ENCODE measurements at places on chromosomes 2 and 18.
A peak's percentile ranks its signal among the peaks of the same experiment; 100 is the strongest.

- no peak for DNase-seq
Observed at GRCh38 chr18:2169656-2170055, 401.6 kb downstream of the METTL4 start.

GRCh38 chr18:45290364-45290763 lies 324.9 kb upstream of the SLC14A2 start:
- no peak for DNase-seq

- no peak for DNase-seq
Observed at GRCh38 chr2:231425811-231426703, 30.5 kb downstream of the B3GNT7 start.

DNA sequence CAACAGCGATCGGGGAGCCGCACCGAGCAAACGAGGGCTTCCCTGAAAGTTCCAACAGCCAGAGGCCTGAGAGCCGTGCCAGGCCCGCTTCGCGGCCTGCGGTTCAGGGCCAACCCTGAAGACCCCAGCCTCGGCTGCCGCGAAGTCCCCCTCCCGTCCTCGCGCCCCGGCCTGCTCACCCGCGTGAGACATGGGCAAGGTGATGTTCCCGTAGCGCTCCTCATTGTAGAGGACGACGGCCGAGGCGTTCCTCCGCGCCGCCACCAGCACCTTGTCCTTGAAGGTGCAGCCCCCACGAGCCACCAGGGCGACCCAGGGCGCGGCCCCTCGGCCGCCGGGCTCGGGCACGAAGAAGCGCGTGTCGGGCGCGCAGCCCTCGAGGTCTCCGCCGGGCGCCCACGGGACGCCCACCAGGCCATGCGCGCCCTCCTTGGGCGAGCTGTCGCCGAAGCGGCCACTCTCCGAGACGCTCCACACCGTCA lies 510 bp downstream of the RNF149 start:
- no peak for DNase-seq

- DNase-seq, result no peak
Observed at GRCh38 chr2:190254063-190254850, 65.4 kb downstream of the HIBCH start.

- no peak for DNase-seq
Observed at GRCh38 chr18:62407660-62408059, 82.5 kb downstream of the TNFRSF11A start.

GRCh38 chr18:42588786-42589185 lies 526.7 kb downstream of the RIT2 start:
- DNase-seq, result no peak

- no peak for DNase-seq
Observed at GRCh38 chr2:2806711-2807110, 475.6 kb upstream of the MYT1L start.

DNA sequence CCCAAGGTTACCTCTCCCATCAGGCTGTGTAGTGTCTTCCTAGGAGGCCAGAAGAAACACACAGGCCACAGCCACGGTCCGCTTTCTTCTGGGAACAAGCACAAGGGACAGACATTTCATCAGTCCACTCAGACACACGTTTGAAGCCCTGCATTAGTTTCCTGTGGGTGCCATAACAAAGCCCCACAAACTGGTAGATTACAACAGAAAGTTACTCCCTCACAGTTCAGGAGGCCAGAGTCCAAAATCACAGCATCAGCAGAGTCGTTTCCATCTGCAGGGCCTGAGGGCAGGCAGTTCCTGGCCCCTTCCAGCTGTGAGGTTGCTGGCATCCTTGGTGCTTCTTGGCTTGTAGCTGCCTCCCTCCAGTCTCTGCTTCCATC lies 8.8 kb upstream of the PRLH start:
- DNase-seq, result no peak

GRCh38 chr2:133561045-133561852 lies 7.0 kb downstream of the NCKAP5 start:
- peak; percentile 21 for DNase-seq

DNA sequence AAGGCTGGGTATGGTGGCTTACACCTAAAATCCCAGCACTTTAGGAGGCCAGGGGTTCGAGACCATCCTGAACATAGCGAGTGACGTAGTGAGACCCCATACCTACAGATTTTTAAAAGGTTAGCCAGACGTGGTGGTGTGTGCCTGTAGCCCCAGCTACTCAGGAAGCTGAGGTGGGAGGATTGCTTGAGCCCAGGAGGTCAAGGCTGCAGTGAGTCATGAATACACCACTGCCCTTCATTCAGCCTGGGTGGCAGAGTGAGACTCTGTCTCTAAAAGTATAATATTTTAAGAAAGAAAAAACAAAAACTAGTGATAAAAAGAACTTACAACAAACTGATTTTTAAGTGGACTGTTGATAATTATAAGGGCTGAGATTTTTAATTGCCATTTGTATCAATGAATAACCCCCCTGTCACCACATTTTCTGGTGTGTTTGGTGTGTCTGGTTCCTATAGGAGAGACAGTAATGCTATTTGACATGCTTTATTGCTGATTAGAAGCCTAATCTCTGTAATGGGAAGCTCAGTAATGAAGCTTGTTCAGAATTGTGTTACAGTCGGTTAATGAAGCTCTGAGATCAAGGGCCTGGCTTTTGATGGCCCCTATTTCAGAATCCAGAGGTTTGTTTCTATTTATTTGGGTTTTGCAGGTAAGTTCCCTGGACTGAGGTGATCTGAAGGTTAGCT lies 147.0 kb downstream of the NEDD4L start:
- no peak for DNase-seq

DNA sequence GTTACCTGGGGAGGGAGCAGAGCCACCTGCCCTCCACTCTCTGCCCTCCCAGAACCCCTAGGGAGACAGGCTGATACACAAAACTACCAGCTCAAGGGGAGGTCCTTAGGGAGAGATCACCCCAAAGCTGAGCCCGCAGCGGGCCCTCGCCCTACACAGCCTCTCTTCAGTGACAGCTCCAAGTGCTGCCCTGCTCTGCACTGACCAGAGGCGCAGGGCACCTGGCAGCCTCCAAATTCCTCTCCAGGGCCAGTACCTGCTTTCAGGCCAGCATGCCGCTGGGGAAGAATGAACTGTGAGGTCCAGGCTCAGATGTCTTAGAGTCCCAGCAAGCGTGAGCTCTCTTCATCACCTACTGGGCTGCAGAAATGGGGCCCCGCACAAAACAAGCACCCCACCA lies 11.3 kb upstream of the SH3BP4 start:
- no peak for DNase-seq

DNA sequence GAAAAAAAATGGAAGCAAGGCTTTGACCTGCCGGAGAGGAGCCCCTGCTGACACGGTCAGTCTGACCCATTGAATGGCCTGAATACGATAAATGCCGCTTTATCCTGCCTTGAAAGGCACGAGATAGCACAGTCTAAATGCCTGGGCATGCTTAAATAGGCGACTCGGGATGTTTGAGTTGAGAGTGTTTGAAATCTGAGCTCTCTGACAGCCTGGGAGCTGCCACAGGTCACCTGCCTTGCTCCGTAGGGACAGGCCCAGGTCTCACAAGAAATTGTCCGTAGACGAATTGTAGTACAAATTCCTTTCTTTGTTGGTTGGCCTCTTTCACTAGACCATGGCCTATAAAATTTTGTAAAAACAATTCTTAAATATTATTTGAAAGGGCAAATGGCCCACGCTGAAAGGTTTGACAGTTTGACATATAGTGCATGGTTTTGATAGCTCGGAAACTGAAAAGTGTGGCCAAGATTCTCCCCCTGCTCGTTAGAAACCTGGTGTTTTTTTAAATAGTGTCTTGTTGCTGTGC lies 72.8 kb downstream of the MEIS1 start:
- DNase-seq, result peak; percentile 57

DNA sequence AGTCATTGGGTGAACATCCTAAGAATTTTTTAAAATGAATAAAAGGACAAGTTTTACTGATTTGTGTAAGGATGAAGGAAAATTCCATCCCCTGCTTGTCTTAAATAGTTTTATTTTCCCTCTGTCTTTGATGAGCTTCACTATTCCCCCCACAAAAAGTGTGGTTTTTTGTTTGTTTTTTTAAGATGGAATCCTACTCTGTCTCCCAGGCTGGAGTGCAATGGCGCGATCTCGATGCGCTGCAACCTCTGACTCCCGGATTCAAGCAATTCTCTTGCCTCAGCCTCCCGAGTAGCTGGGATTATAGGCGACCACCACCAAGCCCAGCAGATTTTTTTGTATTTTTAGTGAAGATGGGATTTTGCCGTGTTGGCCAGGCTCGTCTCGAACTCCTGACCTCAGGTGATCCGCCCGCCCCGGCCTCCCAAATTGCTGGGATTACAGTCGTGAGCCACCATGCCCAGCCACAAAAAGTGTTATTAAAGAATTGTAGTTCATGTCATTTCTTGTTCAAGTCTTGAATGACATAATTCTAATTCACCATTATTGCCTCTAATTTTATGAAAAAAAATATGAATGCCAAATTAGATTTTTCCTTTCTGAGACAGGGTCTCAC lies 91.7 kb downstream of the AGPS start:
- DNase-seq, result no peak

GRCh38 chr2:150404147-150404546 lies 83.3 kb downstream of the RND3 start:
- DNase-seq, result no peak

DNA sequence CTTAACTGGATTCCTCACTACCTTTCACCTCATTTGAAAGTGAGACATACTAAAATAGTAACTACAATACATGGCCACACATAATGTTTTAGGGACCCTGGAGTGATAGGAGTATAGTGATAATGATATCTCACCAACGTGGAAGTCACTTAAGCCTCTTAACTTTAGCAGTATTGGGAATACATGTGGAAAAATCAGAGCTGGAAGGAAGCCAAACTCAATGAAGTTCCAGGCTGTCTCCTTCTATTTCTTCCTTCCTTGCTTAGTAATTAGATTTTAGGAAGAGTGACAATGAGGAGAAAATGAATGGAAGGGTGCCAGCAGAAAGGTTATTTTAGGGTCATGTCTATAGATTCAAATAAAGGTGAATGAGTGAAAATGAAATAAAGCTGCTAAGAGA lies 387.3 kb downstream of the PLCL1 start:
- no peak for DNase-seq

DNA sequence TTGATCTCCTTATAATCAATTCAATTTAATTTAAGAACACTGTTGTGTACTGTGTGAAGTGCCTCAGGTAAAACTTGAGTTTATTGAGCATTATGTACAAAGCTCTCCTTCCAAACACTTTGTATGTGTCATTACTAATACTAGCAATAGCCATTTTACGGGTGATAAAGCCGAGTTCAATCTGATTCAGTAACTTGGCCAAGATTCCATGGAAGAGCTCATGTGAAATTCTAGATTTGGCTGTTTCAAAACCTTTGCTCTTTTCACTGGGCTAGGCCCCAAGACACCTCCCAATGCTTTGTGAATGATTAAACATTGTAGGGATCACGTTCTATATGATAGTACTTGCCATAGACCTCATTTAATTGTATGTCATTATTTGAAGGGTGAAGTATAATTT lies 8.9 kb upstream of the NFE2L2 start:
- no peak for DNase-seq

GRCh38 chr2:72112401-72112800 lies 35.3 kb downstream of the CYP26B1 start:
- no peak for DNase-seq

DNA sequence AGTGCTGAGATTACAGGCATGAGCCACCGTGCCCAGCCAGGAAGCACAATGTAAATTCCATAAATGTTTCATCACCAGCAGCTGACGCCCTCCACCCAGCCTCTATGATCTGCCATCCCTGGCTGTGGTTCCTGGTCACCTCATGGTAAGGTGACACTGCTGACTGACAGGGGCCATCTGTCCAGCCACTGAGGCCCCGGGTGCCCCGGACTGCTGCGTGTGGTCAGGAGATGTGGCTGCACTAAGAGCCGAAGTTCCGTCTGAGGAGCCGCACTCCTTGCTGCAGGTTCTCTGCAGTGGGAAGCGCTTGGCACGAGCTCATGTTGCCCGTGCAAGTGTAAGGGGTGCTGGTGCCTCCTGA lies 10.9 kb downstream of the NTSR2 start:
- no peak for DNase-seq

DNA sequence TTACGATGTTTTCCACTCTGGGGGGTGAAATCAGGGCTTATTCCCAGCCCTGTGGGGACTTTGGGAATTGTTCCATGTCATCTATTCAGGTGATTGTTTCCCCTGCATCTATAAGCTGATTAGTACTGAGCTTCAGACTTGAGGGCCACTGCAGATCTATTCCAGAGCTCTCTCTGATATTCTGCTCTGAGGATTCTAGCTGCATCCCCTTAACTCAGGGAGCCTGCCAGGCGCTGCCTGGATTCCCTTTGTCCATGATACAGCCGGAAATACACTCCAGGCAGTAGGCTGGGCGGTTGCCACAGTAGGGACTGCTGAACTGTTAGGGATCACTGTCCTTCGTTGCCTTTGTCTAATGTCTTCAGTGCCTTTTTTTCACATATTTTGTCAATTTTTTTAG lies 31.3 kb downstream of the PTRHD1 start:
- no peak for DNase-seq

DNA sequence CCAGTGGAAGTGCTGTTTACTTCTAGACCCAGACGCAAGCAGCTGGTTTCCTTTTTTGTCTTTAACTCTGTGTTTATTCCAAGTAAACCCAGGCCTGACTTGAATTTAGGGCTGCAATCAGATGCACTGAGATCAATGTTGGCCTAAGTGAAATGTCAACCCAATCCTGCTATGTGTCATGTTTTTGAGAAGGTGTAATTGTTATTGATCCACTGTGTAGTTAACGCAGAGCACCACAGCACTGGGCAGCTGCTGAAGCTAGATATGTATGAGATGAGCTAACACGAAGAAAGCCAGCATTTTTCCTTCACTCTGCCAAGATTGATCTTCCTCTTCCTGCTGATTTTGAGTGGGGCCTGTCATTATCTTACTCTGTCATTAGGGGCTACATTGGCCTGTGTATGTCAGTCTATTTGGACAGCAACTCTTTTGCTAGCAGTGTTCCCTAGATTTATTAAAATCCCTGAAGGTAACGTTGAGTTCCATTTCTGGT lies 18.9 kb upstream of the DLX1 start:
- DNase-seq, result no peak

DNA sequence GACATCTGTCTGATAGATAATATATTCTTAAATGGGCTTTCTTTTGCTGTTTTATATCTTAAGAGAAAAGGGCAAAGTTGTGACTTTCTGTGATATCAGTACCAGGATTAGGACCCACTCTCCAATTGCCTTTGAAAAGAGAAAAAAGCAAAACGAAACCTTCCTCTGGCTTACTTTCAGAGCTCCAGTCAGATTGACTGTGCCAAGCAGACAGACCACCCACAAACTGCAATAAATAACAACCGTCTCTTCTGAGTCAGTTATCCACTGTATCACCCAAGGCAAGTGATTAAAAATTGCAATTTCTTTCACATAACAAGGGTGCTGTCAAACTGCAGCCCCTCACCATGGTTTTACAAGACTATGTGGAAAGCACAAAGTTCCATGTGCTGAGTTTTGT lies 230.5 kb upstream of the SETBP1 start:
- DNase-seq, result peak; percentile 12

GRCh38 chr2:169302364-169302763 lies 60.0 kb downstream of the LRP2 start:
- no peak for DNase-seq

- DNase-seq, result no peak
Observed at GRCh38 chr2:75432761-75433361, 127.9 kb downstream of the EVA1A start.

DNA sequence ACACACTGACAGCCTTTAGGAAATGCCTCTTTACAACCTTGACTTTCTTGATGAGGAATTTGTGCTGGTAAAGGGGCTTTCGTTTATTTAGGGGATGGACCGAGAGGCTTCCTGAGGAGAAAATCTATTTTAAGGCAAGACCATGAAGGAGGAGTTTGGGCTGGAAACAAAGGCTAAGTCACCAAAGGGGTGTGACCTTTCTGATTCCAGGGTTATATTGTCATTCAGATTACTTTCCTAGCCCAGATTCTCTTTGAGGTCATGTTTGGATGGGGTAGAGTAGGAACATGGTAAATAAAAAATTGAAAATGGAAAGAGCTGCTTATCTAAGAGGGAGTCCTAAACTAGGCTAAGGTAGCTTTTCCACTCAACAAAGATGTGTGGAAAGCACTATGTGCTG lies 77.1 kb upstream of the UGP2 start:
- DNase-seq, result no peak
